Central memory CD4-positive, alpha-beta T cell (primary cell): ENCODE measurements at places on chromosomes 3 and 15.

- DNase-seq, result no peak
Observed at GRCh38 chr3:150639262-150639661, 36.1 kb downstream of the SELENOT start.

DNA sequence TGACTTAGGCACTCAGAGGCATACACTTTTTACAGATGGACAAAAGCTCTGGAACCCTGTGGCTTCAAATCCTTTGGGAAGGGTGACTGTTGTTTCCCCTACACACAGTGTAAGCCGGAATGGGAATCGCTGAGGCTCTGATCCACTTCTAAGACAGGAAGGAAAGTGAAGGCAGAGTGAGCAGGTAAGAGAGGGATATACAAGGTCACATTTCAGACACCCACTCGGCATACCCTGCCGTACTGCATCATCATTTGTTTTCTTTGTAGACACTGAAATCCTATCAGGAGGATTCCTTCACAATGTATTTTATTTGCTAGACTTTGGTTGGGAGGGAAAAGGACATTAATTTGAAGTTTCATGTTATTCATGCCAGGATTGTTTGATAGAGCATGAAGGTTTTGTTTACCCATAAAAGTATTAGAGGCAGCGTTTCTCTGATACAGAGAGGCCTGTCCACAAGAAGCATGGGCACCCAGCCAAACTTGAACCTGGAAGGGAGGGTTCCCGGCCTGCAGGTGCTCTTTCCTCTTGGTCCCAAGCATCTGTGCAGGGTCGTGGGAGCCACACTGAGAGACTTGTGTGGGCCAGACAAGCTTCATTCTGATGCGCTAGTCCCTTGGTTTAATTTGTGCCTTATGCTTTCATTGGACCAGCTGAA, 21.9 kb upstream of the POLR2M start:
- DNase-seq, result no peak

DNA sequence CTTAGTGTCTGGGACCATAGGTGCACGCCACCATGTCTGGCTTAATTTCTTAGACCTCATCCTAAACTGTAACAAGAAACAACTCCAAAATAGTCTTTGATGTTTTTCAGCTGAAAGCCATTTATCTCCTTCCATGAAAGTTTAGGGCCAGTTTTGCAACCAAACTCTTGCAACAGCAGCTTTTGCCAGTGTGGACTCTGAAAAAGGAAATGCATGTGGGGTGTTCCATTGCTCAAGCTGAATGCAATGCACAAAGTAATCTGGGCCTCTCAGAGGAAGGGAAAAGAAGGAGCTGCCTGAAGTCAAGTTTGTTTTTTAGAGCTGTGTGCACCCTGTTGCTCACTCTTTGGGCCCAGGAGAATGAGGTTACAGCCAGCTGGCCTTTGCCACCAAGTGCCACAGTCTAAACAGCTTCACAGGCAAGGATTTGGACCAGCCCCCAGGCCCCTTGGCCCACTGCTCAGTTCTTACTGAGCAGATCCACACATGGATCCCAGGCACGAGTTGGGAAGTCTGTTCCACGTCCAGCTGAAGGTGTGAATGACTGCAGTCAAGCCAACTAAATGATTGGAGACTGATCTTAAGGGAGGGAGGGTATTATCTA, 212.3 kb upstream of the LRRFIP2 start:
- no peak for DNase-seq

GRCh38 chr3:168545591-168545990, 449.9 kb upstream of the GOLIM4 start:
- DNase-seq, result no peak

DNA sequence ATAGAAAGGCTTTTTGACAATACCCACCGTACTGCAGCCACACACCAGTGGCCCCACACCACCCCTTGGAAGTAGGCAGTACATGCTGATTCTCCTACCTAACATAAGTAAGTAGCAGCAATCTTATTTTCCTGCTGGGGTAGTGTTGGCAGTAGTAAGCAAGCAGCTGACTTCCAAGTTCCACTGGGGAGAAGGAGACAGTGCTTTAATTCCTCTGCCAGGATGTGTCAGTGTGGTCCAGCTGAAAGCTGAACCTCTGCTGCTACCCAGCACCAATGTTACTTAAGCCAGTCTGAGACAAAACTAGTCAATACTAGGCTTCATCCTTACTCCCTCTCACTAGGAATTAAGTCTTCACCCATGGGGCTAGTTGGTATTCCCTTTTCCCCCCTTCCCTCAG, 74.7 kb downstream of the DZIP3 start:
- DNase-seq, result no peak

DNA sequence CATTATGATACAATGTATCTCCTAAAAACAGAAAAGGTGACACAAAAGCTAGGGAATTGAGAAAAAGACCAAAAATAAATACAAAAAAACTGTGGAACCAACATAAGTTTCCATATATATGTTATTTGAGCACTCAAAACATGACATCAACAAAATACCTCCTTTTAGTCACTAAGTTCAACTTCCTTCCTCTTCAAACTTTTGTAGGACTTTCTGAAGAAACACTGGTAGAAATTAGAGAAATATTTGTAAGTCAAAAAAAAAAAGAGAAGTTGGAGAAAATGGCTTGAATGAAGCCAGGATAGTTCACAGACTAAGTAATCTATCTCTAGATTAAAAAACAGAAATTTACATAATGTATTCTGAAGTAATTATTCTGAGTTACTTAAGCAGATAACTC, 208.4 kb upstream of the ALCAM start:
- no peak for DNase-seq

DNA sequence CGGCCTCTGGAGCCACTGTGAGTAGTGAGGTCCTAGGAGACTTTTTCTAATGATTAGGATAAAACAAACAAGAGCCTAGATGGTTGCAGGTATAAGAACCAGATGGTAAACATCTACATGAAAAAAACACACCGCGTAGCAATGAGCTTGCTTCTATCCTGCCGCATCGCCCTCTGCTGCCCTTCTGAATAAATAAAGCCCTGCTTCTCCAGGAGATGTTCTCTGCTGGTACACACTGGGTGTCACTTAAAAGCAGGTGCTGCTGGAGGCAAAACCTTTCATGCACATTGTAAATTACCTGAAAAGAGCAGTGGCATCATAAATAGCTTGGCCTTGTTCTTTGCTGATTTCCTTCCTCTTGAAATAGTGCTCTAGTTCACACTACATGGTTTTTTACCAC, 164.4 kb upstream of the TOPAZ1 start:
- no peak for DNase-seq
